Stimulated activated naive CD4-positive, alpha-beta T cell (primary cell): ENCODE measurements at places on chromosomes 12 and 14.

DNA sequence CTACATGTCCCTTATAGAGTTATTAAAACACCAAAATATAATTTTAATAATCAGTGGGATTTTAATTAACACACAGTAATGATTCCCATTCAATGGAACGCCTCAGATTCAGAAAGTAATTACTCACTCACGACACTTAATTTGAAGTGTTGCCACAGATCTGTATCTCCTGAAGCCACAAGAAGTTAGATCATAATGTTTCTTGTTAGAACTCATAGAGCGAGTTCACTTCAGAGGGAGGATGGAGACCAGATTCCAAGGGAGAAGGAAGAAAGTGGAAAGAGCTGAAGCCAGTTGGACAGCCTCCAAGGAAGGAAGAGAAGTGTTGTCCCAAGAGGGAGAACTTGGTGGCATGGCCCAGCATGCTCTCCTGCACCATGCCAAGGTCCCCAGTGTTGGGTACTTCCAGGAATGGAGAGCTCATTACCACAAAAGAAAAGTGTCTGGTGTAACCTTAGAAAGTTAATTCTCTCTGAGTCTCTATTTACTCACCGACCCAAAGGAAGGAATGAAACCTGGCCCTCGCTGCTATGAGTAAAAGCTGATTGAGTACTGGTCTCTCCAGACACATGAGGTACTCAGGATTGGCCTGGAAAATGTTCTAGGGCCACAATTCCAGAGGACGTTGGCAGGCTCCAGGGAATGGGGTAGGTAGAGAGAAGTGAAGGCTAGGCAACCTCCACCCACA, 305.4 kb downstream of the BCL11B start:
- no peak for DNase-seq

DNA sequence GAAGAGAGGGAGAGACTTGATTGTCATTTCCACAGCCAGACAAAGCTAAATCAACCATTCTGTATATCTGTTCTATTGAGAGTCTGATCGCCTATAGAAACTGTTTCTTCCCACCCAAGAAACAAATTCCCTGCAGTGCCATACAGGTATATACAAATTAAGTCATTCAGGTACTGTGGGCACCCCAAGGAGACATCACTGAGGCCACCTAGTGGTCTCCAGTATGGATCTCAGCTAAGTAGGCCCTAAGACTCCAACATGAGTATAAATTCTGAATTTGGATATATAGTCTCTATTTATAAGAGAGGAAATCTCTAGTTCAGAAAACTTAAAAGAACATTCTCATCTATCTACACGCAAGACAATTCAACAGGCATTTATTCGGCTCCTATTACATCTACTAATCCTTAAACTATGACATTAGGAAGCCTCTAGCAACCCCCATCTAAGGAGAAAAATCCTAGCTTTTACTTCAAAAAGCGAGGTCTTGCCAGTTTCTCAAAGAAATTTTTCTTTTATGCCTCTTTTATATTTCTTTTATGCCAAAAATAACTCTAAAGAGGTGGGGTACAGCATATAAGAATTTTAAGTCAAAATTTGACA, 62.6 kb downstream of the DCAF5 start:
- DNase-seq, result peak; percentile 4

DNA sequence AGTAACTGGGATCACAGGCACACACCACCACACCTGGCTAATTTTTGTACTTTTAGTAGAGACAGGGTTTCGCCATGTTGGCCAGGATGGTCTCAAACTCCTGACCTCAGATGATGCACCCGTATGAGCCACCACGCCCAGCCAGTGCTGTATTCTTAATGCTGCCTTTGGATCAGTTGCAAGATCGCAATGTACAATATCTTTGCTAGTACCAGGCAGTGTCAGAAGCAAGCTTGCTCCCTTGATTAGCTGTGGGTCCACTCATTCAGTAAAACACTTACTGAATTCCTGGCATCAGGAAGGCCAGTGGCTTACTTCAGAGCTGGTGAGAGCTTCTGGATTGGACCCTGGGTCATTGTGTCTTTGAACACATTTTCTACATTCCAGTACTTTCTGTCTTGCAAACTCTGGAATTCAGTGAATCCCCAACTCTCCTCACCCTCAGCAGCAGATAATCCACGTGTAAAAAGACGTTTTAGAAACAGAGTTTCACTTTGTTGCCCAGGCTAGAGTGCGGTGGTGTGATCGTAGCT, 1183.7 kb downstream of the AACS start:
- no peak for DNase-seq

DNA sequence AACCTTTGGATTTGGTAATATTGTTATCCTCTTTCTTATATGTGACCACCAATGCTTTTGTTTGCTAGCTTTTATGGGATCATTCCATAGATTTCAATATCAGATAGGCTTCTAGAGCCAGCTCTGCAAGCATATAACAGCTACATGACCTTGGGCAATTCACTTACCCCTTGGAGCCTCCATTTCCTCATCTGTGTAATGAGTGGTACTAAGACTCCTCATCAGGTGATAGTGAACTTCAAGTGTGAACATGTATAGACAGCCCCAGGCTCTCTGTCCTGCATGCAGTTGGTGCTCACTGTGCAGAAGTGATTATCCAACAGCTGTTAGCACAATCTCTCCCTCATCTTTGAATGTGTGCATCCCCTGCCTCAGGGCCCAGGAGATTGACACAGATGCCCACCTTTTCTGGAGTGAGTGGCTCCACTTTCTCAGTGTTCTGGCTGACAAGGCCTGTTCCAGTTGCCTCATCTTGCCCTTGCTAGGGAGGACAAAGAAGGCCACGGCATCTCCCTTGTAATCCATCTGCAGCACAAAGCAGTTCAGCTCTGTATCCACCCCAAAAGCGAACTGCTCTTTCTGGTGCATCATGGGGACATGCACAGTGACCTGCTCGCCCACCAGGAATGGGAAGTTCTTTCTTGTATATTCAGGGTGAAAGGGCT, 9.2 kb downstream of the SERPINA9 start:
- no peak for DNase-seq

- DNase-seq, result no peak
Measured at GRCh38 chr14:52020866-52021717, 31.7 kb downstream of the RTRAF start.

GRCh38 chr12:41277100-41277945, 89.2 kb downstream of the PDZRN4 start:
- DNase-seq, result no peak

DNA sequence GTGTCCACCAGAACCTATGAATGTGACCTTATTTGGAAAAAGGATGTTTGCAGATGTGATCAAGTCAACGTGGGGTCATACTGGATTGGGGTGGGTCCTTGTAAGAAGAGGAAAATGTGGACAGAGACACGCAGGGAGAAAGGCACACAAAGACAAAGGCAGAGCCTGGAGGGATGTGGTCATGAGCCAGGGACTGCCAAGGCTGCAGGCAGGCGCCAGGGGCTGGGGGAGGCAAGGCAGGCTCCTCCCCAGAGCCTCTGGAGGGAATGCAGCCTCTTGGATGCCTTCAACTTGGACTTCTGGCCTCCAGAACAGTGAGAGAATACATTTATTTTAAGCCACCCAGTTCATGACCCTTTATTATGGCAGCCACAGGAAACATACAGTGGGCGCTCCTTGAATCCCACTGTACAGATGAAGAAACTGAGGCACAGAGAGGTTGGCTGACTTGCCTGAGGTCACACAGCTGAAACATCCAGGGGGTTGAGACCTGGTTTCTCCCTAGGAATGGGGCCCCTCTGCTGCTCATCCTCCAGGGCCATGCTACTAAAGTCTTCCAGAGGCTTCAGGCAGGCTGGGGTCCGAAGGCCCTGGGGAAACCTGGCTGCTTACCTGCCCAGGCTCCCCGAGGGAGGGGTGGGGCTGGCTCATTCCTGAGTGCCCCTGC, 99.7 kb downstream of the RFLNA start:
- no peak for DNase-seq

DNA sequence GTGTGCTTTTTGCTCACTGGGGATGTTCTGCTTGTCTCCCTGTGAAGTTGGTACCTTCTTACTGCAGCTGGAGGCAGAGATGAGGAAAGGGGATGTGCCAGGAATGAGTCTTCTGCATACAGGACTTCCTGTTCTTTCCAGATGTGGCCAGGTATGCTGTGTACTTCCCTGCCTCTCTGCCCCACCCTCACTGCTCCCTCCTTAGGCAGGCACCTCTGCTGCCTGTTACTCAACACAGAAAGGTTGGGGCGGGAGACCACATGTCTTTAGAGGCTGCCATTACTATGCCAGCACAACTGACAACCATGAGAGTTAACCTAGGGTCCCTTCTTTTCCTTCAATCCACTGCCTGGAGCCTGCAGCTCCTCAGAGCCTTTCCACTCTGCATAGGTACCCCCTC, 2.0 kb upstream of the OAS3 start:
- DNase-seq, result no peak
